Sigmoid colon (tissue), 7 donors: ENCODE measurements at places on chromosomes 2 and 18. TPM values are rescaled to one million over a fixed set of nuclear protein-coding genes. Genes with fewer than 3 reads are reported as not detected.

The OSBPL1A gene
- total RNA-seq, result 96.8 TPM

The COPS7B gene
- total RNA-seq, result 16.8 TPM

The PLGLB1 gene
- total RNA-seq, result 9.3 TPM

The MBP gene
- total RNA-seq, result 24.6 TPM

The KLF7 gene
- 21.2 TPM for total RNA-seq

The MARCO gene
- 18.7 TPM for total RNA-seq

The CDH19 gene
- total RNA-seq, result 69.6 TPM

DNA sequence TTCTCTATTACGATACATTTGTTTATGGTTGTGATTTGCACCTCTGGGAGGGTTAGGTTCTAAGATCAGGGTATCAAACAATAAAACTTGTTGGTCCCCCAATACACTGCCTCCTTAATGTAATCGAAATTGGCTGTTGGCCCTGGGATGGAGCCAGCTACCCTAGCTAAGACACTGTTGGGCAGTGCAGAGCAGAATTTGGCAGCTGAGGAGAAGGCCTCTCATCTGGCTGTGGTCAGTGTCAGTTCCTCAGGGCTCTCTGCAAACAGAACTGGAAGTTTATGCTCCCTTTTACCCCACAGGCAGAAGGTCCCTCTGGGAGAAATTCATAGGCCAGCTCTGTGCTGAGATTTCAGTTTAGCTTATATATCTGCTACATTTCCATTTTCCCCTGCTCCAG, 8.6 kb upstream of the HAAO start:
- H3K36me3 ChIP-seq, result no peaks in the 10 kb centered on the region
- no peak for DNase-seq
- peak overlapping the region; percentile 33 for H3K27ac ChIP-seq
- H3K4me1 ChIP-seq, result peaks cover 14% of the 10 kb centered on the region
- H3K27me3 ChIP-seq, result no peaks in the 10 kb centered on the region
- H3K4me3 ChIP-seq, result no peak overlapping the region

GRCh38 chr2:141778315-141778835, 352.4 kb downstream of the LRP1B start:
- no peak overlapping the region for H3K4me3 ChIP-seq
- no peaks in the 10 kb centered on the region for H3K4me1 ChIP-seq
- no peak overlapping the region for H3K27ac ChIP-seq
- H3K36me3 ChIP-seq, result no peaks in the 10 kb centered on the region

- DNase-seq, result no peak
- no peaks in the 10 kb centered on the region for H3K27me3 ChIP-seq
- H3K27ac ChIP-seq, result no peak overlapping the region
- H3K4me1 ChIP-seq, result no peaks in the 10 kb centered on the region
Measured at GRCh38 chr2:48651158-48651790, 33.6 kb downstream of the GTF2A1L start.

GRCh38 chr2:173130496-173131465, 55.1 kb downstream of the MAP3K20 start:
- H3K27me3 ChIP-seq, result no peaks in the 10 kb centered on the region
- no peak overlapping the region for H3K27ac ChIP-seq
- no peaks in the 10 kb centered on the region for H3K36me3 ChIP-seq
- H3K4me1 ChIP-seq, result no peaks in the 10 kb centered on the region

- H3K4me1 ChIP-seq, result no peaks in the 10 kb centered on the region
- no peaks in the 10 kb centered on the region for H3K36me3 ChIP-seq
- DNase-seq, result no peak
- H3K4me3 ChIP-seq, result no peak overlapping the region
- H3K27ac ChIP-seq, result no peak overlapping the region
- H3K27me3 ChIP-seq, result no peaks in the 10 kb centered on the region
Measured at GRCh38 chr2:95292623-95293260, 4.4 kb upstream of the KCNIP3 start.

GRCh38 chr18:48529796-48530195, 9.0 kb upstream of the CTIF start:
- no peaks in the 10 kb centered on the region for H3K4me1 ChIP-seq
- no peaks in the 10 kb centered on the region for H3K27me3 ChIP-seq
- H3K36me3 ChIP-seq, result no peaks in the 10 kb centered on the region
- no peak overlapping the region for H3K4me3 ChIP-seq
- DNase-seq, result no peak
- no peak overlapping the region for H3K27ac ChIP-seq

GRCh38 chr2:164891460-164891859, 49.8 kb upstream of the COBLL1 start:
- no peak overlapping the region for H3K4me3 ChIP-seq
- H3K27ac ChIP-seq, result no peak overlapping the region
- H3K36me3 ChIP-seq, result no peaks in the 10 kb centered on the region
- no peaks in the 10 kb centered on the region for H3K27me3 ChIP-seq
- H3K4me1 ChIP-seq, result peaks cover 9% of the 10 kb centered on the region

- H3K4me1 ChIP-seq, result peaks cover 34% of the 10 kb centered on the region
- no peak overlapping the region for H3K27ac ChIP-seq
- no peaks in the 10 kb centered on the region for H3K27me3 ChIP-seq
- H3K36me3 ChIP-seq, result no peaks in the 10 kb centered on the region
- no peak overlapping the region for H3K4me3 ChIP-seq
Measured at GRCh38 chr2:46157966-46158310, 139.3 kb upstream of the EPAS1 start.

GRCh38 chr2:154422251-154422650, 276.2 kb upstream of the KCNJ3 start:
- DNase-seq, result no peak
- no peaks in the 10 kb centered on the region for H3K36me3 ChIP-seq
- H3K27ac ChIP-seq, result no peak overlapping the region
- H3K4me3 ChIP-seq, result no peak overlapping the region

GRCh38 chr2:169129703-169130243, 60.4 kb downstream of the DHRS9 start:
- no peak overlapping the region for H3K4me3 ChIP-seq
- H3K36me3 ChIP-seq, result no peaks in the 10 kb centered on the region
- H3K4me1 ChIP-seq, result no peaks in the 10 kb centered on the region
- H3K27me3 ChIP-seq, result no peaks in the 10 kb centered on the region

DNA sequence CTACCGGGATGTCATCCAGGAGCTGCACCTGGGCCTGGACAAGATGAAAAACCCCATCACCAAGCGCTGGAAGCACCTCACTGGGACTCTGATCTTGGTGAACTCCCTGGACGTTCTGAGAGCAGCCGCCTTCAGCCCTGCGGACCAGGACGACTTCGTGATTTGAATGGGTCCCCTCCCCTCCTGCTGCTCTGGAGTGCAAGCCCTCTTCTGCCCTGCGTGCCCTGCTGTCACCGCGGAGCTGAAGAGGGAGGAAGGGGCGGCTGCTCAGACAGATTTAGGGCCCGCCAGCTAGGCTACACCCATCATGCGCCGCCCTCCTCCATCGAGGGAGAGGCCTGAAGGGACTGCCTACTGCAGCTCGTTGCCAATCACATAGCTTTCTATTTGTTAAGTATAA, 101.8 kb downstream of the SH3BP4 start:
- H3K27me3 ChIP-seq, result no peaks in the 10 kb centered on the region
- peaks cover 23% of the 10 kb centered on the region for H3K4me1 ChIP-seq
- H3K27ac ChIP-seq, result no peak overlapping the region
- DNase-seq, result no peak
- no peak overlapping the region for H3K4me3 ChIP-seq

- DNase-seq, result peak; percentile 81
- H3K27me3 ChIP-seq, result no peaks in the 10 kb centered on the region
- peak overlapping the region; percentile 99 for H3K27ac ChIP-seq
- peak overlapping the region; percentile 72 for H3K4me3 ChIP-seq
Measured at GRCh38 chr18:9137168-9138066, 836 bp downstream of the ANKRD12 start.

DNA sequence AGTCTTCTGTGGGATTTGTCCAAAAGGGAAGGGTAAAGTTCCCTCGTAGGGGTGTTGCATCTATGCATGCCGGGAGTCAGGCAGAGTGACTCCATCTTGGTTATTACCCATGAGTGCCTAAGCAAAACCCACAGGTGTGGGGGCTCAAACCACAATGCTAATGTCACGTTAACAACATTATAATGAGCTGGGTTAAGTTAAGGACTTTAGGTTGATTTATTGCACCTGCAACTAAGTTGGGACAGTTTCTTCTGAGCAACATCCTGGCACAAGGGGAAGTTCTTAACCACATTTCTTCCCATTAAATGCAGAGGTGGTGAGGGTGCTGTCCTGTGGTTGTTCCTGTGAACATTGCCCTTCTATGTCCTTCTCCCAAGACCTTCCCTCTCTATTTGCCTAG, 1596.8 kb upstream of the SLC39A10 start:
- H3K4me3 ChIP-seq, result no peak overlapping the region
- no peak for DNase-seq
- no peaks in the 10 kb centered on the region for H3K4me1 ChIP-seq
- H3K27me3 ChIP-seq, result no peaks in the 10 kb centered on the region
- no peaks in the 10 kb centered on the region for H3K36me3 ChIP-seq
- no peak overlapping the region for H3K27ac ChIP-seq

DNA sequence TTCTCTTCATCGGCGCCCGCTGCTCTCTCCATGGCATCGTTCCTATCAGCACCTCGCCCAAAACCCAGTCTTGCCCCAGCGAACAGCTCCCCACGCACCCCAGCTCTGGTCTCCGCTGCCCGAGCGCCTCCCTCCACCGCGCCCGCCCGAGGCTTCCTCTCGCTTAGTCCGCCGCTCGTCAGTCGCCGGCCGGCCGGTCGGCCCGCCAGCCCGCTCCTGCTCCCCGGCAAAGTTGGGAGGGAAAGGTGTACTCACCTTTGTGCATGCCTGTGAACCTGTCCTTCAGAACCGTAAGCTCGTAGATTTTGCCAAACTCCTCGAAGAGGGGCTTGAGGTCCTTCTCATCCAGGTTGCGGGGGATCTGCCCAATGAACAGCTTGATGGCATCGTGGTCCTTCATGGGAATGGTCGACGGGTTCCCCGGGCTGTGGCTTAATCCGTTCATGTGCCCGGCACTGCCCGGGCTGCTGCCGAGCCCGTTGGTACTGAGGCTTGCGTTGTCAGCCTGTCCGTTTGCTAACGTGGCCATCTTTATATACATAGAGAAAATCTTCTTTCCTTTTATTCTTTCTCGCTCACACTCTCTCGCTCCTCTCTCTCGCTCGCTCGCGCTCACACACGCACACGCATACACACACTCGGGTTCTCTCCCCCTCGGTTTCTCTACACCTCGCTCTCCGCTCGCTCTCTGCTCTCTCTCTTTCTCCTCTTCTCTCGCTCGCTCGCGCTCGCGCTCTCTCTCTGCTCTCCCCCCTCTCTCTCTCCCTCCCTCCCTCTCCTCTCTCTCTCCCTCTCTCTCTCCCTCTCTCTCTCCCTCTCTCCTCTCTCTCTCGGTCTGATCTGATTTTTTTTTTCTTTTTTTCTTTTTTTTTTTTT, at the start of gene CELF4:
Gene CELF4 (minus strand): TSS at position 698 of the 876 bp plus-strand sequence.
- no peak within 1 kb of the TSS for H3K27ac ChIP-seq
- peak within 1 kb of the TSS; percentile 53 for H3K4me3 ChIP-seq
- H3K27me3 ChIP-seq, result peaks cover 86% of the 10 kb centered on the region
- DNase-seq, result peak; percentile 55

- H3K36me3 ChIP-seq, result no peaks in the 10 kb centered on the region
- H3K27ac ChIP-seq, result no peak overlapping the region
- no peak for DNase-seq
- no peaks in the 10 kb centered on the region for H3K27me3 ChIP-seq
- no peaks in the 10 kb centered on the region for H3K4me1 ChIP-seq
Measured at GRCh38 chr18:31980863-31981262, 37.8 kb upstream of the RNF125 start.

GRCh38 chr2:73970850-73971471, 13.7 kb upstream of the TET3 start:
- no peaks in the 10 kb centered on the region for H3K36me3 ChIP-seq
- no peaks in the 10 kb centered on the region for H3K27me3 ChIP-seq
- H3K4me3 ChIP-seq, result no peak overlapping the region

- H3K27ac ChIP-seq, result peak overlapping the region; percentile 31
- no peak for DNase-seq
- H3K4me1 ChIP-seq, result peaks cover 7% of the 10 kb centered on the region
- H3K4me3 ChIP-seq, result no peak overlapping the region
- H3K36me3 ChIP-seq, result no peaks in the 10 kb centered on the region
Measured at GRCh38 chr2:42951263-42951938, 159.0 kb upstream of the HAAO start.

GRCh38 chr2:72145289-72145657, 2.4 kb downstream of the CYP26B1 start:
- H3K4me1 ChIP-seq, result peaks cover 72% of the 10 kb centered on the region
- no peaks in the 10 kb centered on the region for H3K36me3 ChIP-seq
- peak overlapping the region; percentile 23 for H3K27ac ChIP-seq
- H3K4me3 ChIP-seq, result peak overlapping the region; percentile 32
- H3K27me3 ChIP-seq, result peaks cover 76% of the 10 kb centered on the region

GRCh38 chr2:208370881-208371633, 35.5 kb upstream of the PTH2R start:
- no peaks in the 10 kb centered on the region for H3K27me3 ChIP-seq
- H3K36me3 ChIP-seq, result no peaks in the 10 kb centered on the region
- no peak for DNase-seq
- no peaks in the 10 kb centered on the region for H3K4me1 ChIP-seq

GRCh38 chr2:182301093-182301492, 125.7 kb downstream of the PDE1A start:
- H3K36me3 ChIP-seq, result no peaks in the 10 kb centered on the region
- peaks cover 5% of the 10 kb centered on the region for H3K4me1 ChIP-seq
- H3K4me3 ChIP-seq, result no peak overlapping the region
- H3K27me3 ChIP-seq, result no peaks in the 10 kb centered on the region

GRCh38 chr2:215260097-215260677, 51.7 kb upstream of the ATIC start:
- no peak for DNase-seq
- no peak overlapping the region for H3K4me3 ChIP-seq
- no peaks in the 10 kb centered on the region for H3K36me3 ChIP-seq
- no peaks in the 10 kb centered on the region for H3K27me3 ChIP-seq
- H3K27ac ChIP-seq, result no peak overlapping the region

DNA sequence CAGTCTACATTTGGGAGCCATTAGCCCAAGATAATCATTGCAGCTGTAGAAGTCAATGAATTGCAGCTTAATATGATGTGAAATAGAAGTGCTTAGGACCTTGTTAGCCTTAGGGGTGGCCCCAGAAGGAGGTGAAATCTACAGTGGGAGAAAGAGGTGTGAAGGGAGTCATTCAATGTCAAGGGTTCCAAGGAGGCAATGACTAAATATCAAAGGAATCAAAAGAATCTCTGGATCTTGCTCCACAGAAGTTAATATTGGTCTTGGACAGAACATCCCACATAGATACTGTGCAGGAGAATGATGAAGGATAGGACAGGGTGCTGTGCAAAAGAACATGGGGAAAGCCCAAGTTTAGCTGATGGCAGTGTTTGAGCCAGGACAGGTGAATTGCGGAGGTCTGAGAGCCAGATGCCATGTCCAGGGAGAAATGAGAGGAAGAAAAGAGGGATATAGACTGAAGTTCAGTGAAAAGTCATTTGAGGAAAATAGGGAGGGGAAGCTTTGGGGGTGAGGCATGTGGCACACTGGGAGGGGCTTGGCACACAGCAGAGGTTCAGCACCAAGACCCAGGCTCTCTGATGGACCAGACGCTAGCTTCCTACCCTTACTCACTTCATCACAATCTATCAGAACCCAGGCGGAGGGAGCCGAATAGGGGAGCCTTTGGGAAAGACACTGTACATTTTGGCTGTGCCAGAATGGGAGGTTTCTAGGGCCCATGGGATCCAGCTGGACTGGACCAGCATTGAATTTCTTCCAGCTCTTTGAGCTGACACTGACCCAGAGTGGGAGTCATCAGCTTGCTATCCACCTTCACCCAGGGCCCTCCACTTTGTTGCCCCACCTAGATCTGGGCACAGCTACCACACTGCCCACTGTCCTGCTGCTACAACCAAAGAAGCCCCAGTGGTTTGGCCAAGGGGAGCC, 2.2 kb downstream of the IL1F10 start:
- DNase-seq, result no peak
- no peaks in the 10 kb centered on the region for H3K27me3 ChIP-seq
- H3K4me3 ChIP-seq, result no peak overlapping the region
- H3K36me3 ChIP-seq, result no peaks in the 10 kb centered on the region
